ENCODE measurements at places on chromosomes 11 and 22.

- DNase-seq, result no peak
Measured at GRCh38 chr11:12687216-12687623, 13.0 kb downstream of the TEAD1 start.

GRCh38 chr22:17999851-18000250 lies 24.5 kb downstream of the MICAL3 start:
- no peak for DNase-seq

- no peak for DNase-seq
Measured at GRCh38 chr11:68865241-68865640, 23.5 kb upstream of the CPT1A start.

DNA sequence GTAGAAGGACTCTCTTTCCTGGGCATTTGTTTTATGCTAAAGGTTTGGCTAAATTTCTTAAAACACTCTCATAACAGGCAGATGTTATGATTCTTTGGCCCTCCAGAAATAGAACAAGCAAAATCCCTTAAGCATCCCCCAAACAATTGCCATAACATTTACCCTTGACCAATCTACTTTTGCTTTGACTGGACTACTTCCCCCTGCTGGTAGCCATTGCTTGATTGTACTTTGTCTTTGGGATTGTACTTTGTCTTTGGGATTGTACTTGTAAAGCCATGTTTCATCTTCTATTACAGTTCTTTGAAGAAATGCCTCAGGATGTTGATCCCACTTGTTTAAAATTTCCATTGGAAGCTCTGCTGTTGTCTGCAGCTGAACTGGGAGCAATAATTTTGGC lies 53.3 kb upstream of the GLYAT start:
- DNase-seq, result no peak

DNA sequence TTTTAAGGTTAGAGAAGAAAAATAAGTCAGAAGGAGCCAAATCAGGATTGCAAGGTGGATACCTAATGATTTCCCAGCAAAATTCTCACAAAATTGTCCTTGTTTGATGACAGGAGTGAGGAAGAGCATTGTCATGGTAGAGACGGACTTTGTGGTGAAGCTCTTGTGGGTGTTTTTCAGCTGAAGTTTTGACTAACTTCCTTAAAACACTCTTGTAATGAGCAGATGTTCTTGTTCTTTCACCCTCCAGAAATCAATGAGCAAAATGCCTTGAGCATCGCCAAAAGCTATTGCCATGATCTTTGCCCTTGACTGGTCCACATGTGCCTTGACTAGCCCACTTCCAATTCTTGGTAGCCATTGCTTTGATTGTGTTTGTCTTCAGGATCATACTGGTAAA lies 20.0 kb downstream of the CALCB start:
- no peak for DNase-seq
